ENCODE measurements at places on chromosomes 2 and 18. TPM values are rescaled to one million over a fixed set of nuclear protein-coding genes. Genes with fewer than 3 reads are reported as not detected.

GRCh38 chr2:1136846-1137245, 186.2 kb downstream of the SNTG2 start:
- no peak for DNase-seq
- no peak overlapping the region for H3K4me3 ChIP-seq
- H3K4me1 ChIP-seq: no peaks in the 10 kb centered on the region
- H3K36me3 ChIP-seq: no peaks in the 10 kb centered on the region
- no peaks in the 10 kb centered on the region for H3K27me3 ChIP-seq

GRCh38 chr2:41020358-41020757, 568.5 kb upstream of the SLC8A1 start:
- H3K4me1 ChIP-seq: no peaks in the 10 kb centered on the region
- no peak overlapping the region for H3K27ac ChIP-seq
- DNase-seq: no peak
- H3K4me3 ChIP-seq: no peak overlapping the region
- no peaks in the 10 kb centered on the region for H3K27me3 ChIP-seq

DNA sequence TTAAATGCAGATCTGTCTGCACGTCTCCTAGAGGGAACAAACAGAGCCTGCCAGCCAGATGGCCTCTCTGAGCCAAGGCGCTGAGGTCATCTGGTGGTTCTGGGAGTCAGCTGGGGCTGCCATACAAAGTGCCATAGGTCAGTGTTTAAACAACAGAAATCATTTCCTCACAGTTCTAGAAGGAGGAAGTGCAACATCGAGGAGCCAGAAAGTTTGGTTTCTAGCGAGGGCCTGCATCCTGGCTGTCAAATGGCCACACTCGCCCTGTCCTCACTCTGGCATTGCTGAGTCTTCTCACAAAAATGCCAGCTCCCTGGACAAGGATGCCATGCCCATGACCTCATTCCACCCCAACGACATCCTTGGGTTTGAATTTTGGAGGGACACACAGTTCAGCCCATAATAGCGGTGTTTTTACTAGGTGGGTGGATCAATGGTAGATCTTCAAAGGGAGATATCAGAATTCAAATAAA, 59.6 kb downstream of the MYT1L start:
- H3K27me3 ChIP-seq: no peaks in the 10 kb centered on the region
- no peak for DNase-seq
- H3K4me1 ChIP-seq: no peaks in the 10 kb centered on the region
- no peak overlapping the region for H3K4me3 ChIP-seq

DNA sequence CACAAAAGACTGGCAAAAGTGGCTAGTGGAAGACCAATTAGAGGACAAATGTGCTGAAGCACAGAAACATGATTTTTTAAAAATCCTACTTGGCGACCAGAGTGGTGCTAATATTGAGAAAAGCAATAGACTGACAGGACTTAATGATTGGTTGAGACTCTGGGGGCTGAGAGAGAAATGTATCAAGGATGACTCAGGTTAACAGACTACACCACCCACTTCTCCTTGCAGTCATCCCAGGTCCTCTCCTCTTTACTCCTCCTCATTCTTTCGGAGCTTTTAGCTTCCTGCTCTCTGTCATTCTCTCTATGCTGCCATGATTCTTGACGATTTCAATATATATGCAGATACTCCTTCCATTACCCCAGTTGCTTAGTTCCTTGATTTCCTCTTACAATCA, 54.6 kb upstream of the CYTIP start:
- no peak overlapping the region for H3K4me3 ChIP-seq
- DNase-seq: no peak
- H3K4me1 ChIP-seq: peaks cover 11% of the 10 kb centered on the region
- no peak overlapping the region for H3K27ac ChIP-seq
- no peaks in the 10 kb centered on the region for H3K27me3 ChIP-seq

DNA sequence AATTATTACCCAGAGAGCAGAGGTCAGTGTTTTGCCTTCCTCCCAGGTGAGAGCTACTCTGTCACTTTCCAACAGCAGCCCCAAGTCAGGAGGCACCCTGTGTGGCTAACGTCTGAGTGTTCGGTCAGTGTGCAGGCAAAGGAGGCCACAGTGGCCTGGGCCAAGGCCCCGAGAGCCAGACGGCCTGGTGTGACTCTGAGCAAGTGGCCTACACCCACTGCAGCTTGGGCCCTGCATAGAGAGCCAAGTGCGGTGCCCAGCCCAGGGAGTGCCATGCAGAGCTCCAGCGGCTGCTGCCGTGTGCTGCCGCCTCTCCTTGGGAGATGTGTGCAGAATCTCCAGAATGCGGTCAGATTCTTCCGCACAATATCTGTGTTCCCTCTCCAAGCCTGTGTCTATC, 70.4 kb downstream of the GNAL start:
- DNase-seq: no peak
- no peaks in the 10 kb centered on the region for H3K27me3 ChIP-seq
- H3K4me3 ChIP-seq: no peak overlapping the region

DNA sequence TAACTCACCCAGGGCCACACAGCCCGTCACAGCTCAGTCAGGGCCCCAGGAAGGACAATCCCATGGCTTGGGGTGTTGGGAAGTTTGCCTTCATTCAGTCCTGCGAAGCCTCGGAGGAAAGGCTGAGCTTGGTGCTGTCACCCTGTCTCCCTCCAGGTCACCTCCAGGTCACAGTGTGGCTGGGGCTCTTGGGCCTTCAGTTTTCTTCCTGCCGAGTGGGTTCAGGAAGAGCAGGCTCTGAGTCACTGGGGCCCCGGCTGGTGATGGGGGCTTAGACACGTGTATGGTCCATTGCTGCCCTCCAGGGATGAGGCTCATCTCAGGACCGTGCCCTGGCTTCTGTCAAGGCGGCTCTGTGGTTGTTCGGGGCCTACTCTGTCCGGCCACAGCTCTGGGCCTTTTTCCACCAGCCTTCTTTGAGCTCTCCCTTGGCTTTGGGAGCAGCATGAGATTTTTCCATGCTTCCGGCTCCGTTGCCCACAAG, 118.6 kb downstream of the INHBB start:
- no peak overlapping the region for H3K4me3 ChIP-seq
- DNase-seq: no peak
- peaks cover 13% of the 10 kb centered on the region for H3K4me1 ChIP-seq
- H3K36me3 ChIP-seq: no peaks in the 10 kb centered on the region
- no peak overlapping the region for H3K27ac ChIP-seq

GRCh38 chr18:32200766-32201165, 10.9 kb downstream of the MEP1B start:
- H3K4me1 ChIP-seq: no peaks in the 10 kb centered on the region
- no peaks in the 10 kb centered on the region for H3K27me3 ChIP-seq
- H3K36me3 ChIP-seq: no peaks in the 10 kb centered on the region
- no peak overlapping the region for H3K27ac ChIP-seq

GRCh38 chr18:43108882-43109281, 6.6 kb downstream of the RIT2 start:
- H3K4me1 ChIP-seq: 0 out of 2 replicates have a peak, but pooled peaks cover 9% of the 10 kb centered on the region
- no peak overlapping the region for H3K4me3 ChIP-seq
- DNase-seq: no peak
- no peaks in the 10 kb centered on the region for H3K27me3 ChIP-seq
- H3K36me3 ChIP-seq: no peaks in the 10 kb centered on the region
- H3K27ac ChIP-seq: no peak overlapping the region

GRCh38 chr2:27664154-27664574, 475 bp downstream of the SLC4A1AP start:
- peak overlapping the region; percentile 83 for H3K4me3 ChIP-seq
- H3K4me1 ChIP-seq: peaks cover 14% of the 10 kb centered on the region
- peaks cover 13% of the 10 kb centered on the region for H3K36me3 ChIP-seq
- no peaks in the 10 kb centered on the region for H3K27me3 ChIP-seq

GRCh38 chr2:238717084-238717483, 130.8 kb upstream of the TWIST2 start:
- DNase-seq: no peak
- no peak overlapping the region for H3K4me3 ChIP-seq
- no peaks in the 10 kb centered on the region for H3K27me3 ChIP-seq
- no peak overlapping the region for H3K27ac ChIP-seq
- H3K36me3 ChIP-seq: no peaks in the 10 kb centered on the region

GRCh38 chr2:40244675-40245074, 207.2 kb downstream of the SLC8A1 start:
- no peaks in the 10 kb centered on the region for H3K36me3 ChIP-seq
- peaks cover 18% of the 10 kb centered on the region for H3K4me1 ChIP-seq
- DNase-seq: peak; percentile 85
- H3K4me3 ChIP-seq: no peak overlapping the region
- H3K27ac ChIP-seq: no peak overlapping the region
- H3K27me3 ChIP-seq: no peaks in the 10 kb centered on the region

DNA sequence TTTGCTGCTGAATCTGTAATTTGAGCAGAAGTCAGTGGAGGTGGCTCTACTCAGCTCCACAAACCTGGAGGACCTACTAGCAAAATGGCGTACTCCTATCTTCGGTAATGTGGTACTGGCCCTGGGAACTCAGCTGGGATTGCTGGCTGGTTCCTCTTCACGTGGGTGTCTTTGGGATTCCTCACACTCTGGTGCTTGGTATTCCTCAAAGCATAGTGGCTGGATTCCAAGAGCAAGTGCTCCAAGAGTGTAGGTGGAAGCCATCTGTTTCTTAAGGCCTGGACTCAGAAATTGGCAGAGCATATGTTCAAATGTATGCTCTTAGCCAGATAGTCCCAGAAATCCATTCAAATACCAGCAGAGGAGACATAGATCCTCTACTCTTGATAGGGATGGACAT, 281.9 kb upstream of the CDH7 start:
- no peaks in the 10 kb centered on the region for H3K4me1 ChIP-seq
- no peaks in the 10 kb centered on the region for H3K27me3 ChIP-seq
- H3K36me3 ChIP-seq: no peaks in the 10 kb centered on the region
- DNase-seq: no peak
- no peak overlapping the region for H3K27ac ChIP-seq

GRCh38 chr2:134603966-134604365, 114.8 kb downstream of the TMEM163 start:
- no peak overlapping the region for H3K4me3 ChIP-seq
- no peak overlapping the region for H3K27ac ChIP-seq
- no peaks in the 10 kb centered on the region for H3K36me3 ChIP-seq
- no peak for DNase-seq
- peaks cover 7% of the 10 kb centered on the region for H3K4me1 ChIP-seq

- DNase-seq: peak; percentile 31
- H3K4me3 ChIP-seq: no peak overlapping the region
- H3K27ac ChIP-seq: peak overlapping the region; percentile 87
- no peaks in the 10 kb centered on the region for H3K27me3 ChIP-seq
Measured at GRCh38 chr2:39468579-39469451, 31.7 kb upstream of the MAP4K3 start.

DNA sequence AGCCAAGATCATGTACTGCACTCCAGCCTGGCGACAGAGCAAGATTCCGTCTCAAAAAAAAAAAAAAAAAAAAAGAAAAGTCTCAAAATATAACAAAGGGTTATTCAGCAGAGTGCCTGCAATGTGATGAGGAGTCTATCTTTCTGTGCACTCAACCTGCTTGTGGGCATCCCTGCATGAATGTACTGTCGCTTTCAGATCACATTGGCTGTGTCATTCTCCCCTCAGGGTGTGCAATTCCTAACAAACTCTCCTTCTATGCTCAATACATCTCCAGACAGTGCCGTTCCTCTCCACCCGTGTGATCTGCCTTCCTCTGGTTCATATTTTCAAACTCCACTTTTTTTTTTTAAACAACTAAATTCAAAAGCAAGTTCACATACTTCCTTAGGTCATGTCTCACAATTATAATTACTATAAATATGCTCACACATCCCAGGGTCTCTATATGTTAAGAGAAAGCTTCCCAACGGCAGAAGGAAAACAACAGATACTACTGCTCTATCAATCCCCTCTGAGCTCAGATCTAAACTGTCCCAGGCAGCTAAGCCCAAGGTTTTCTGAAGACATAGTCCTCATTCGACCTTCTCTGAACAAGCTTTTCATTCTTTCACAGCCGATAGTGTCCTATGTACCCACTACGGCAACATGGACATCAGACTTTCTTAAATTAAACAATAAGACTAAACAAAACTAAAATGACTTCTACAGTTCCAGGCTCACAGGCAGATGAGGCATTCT, 35.2 kb downstream of the PTMA start:
- H3K27ac ChIP-seq: 0 out of 2 replicates have a peak overlapping the region, but pooled peaks have one; percentile 10
- H3K4me1 ChIP-seq: peaks cover 6% of the 10 kb centered on the region
- H3K27me3 ChIP-seq: no peaks in the 10 kb centered on the region
- no peak overlapping the region for H3K4me3 ChIP-seq
- DNase-seq: no peak

DNA sequence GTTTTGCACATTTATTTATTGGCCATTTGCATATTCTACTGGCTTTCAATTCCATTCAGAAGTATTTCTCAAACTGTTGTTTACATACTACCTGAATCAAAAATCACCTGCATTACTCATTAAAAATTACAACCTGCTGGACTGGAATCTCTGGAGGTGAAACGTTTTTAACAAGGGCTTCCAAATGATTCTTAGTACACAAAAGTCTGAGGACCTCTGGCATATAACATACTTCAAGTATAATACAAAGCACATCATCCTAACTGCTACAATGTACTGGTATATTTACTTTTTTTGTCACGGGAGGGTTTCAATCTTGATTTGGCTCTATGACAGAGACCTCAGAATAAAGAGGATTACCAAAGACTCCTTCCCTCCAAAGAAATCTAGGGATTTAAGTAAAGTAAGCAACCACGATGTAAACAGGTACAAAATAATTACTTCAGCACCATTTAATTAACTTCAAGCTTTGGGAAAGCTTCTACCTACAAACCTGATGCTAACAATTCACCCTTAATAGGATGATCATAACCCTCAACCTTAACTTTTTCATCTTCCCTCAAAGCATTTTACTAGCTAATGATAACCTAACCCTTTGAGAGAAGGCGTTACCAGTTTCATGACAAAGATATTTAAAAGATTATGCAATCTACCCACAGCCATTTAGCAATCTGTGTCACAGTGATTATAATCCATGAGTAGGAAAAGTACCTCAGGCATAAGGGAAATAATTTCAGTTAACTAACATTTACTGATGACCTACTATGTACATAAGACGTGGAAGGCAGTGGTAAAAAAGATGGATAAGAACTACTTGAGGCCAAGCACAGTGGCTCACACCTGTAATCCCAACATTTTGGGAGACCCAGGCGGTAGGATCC, 24.7 kb downstream of the ATAD2B start:
- DNase-seq: no peak
- H3K27ac ChIP-seq: no peak overlapping the region
- no peaks in the 10 kb centered on the region for H3K4me1 ChIP-seq
- H3K27me3 ChIP-seq: no peaks in the 10 kb centered on the region
- no peaks in the 10 kb centered on the region for H3K36me3 ChIP-seq

Gene PROKR1
- total RNA-seq: 5.2 TPM

Gene CACNB4
- total RNA-seq: 9.8 TPM

Gene TUBA4A
- total RNA-seq: 77.7 TPM

Gene FBXO41
- 16.5 TPM for total RNA-seq

Gene TMEM247
- total RNA-seq: not detected

Gene TM4SF20
- not detected for total RNA-seq

Gene TDRD15
- 0.07 TPM for total RNA-seq

Gene OR6B3
- total RNA-seq: not detected

Gene FSHR
- total RNA-seq: not detected

Gene ABCG5
- not detected for total RNA-seq

Gene ACTG2
- 8.8 TPM for total RNA-seq

Gene RAX
- total RNA-seq: 0.03 TPM

Gene RAD51AP2
- total RNA-seq: not detected

Gene GKN1
- total RNA-seq: not detected

Gene ASB18
- not detected for total RNA-seq

Measured in GM23338 (cell line).